ENCODE measurements at places on chromosomes 7 and 10.

GRCh38 chr10:7234109-7234508, 176.7 kb downstream of the SFMBT2 start:
- DNase-seq, result no peak

- DNase-seq, result no peak
Observed at GRCh38 chr7:155228894-155229293, 68.8 kb upstream of the INSIG1 start.

DNA sequence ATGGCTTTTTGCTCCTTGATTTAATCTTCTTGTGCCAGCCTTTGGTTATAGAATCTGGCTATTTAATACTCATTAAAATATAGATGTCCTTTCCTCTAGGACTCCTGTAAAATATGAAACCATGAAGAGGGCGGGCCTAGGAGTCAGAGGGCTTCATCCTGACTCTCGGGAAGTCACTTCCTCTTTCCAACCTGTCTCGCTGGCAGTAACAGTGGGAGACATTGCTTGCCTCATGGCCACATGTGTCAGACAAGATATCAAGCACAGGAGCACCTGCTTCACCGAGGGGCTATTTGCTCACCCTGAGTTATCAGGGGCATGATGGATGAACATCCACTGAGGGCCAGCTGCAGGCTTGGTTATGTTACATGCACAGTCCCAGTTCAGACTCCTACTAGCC, 31.0 kb downstream of the SLIT1 start:
- DNase-seq, result no peak

GRCh38 chr7:30815951-30816644, 44.9 kb downstream of the MINDY4 start:
- no peak for DNase-seq

- no peak for DNase-seq
Observed at GRCh38 chr7:130387628-130388403, 7.5 kb downstream of the CPA1 start.

DNA sequence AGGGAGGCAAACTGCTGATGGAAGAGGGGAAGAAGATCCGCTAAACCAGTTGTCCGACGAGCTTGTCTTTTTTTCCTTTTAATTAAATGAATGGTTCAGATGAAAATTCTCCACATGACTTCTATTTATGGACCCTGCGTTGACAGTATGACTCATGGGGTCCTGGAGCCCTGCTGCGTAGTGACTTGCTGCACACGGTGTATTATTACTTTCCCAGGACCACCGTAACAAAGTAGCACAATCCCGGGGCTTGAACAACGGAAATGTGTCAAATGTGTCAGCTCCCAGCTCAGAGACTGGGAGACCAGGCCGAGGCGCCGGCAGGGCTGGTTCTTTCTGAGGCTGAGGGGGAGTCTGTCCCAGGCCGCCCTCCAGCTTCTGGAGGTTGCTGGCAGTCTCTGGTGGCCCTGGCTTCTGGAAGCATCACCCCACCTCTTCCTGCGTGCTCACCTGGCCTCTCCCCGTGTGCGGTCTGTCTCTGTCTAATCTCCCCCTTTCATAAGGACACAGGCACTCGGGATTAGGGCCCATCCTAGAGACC, 33.8 kb upstream of the MNX1 start:
- DNase-seq, result no peak

DNA sequence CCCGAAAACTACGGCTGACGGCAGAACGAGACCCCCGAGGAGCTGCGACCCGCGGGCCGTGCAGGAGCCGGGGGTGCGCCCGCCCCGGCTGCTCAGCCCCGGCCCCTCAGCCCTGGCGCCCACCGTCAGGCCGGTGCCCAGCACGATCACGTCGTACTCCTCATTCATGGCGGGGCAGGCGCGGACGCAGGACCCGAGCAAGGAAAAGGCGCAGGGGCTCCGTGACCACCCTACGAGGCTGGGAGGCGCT, 218 bp downstream of the GDI2 start:
- DNase-seq, result no peak

DNA sequence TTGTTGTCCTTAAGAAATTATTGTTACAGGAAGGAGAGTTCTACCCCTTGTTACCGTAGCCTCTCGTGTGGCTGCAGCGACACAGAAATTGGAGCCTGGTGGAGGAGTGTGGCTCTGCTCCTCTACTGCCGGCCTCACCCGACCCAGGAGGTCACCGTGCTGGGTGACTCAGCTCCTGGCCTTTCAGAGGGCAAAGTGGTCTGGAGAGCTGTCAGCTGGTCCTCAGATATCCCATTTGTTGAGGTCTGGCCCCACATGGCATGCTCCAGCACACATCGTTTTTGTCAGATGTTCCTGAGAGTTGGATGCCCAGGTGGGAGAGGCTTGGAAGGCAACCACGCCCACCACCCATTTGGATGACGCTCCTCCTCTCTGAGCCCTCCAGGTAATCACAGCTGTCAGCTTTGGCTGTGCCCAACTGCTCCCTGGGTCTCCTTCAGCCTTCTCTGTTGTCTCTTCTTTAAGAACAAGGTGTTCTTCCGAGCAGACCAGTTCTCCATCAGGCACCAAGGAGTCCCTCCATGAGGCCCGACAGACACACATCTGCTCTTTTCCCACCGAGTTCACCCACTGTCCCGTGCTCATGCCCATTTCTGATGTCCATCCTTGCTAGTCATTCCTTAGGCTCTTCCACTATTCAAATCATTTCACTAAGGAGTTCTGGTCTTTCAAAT, 80.3 kb downstream of the RAMP3 start:
- DNase-seq, result no peak

- no peak for DNase-seq
Observed at GRCh38 chr10:85651497-85651882, 715.1 kb downstream of the GRID1 start.

- DNase-seq, result no peak
Observed at GRCh38 chr10:91048380-91048779, 127.5 kb upstream of the ANKRD1 start.

DNA sequence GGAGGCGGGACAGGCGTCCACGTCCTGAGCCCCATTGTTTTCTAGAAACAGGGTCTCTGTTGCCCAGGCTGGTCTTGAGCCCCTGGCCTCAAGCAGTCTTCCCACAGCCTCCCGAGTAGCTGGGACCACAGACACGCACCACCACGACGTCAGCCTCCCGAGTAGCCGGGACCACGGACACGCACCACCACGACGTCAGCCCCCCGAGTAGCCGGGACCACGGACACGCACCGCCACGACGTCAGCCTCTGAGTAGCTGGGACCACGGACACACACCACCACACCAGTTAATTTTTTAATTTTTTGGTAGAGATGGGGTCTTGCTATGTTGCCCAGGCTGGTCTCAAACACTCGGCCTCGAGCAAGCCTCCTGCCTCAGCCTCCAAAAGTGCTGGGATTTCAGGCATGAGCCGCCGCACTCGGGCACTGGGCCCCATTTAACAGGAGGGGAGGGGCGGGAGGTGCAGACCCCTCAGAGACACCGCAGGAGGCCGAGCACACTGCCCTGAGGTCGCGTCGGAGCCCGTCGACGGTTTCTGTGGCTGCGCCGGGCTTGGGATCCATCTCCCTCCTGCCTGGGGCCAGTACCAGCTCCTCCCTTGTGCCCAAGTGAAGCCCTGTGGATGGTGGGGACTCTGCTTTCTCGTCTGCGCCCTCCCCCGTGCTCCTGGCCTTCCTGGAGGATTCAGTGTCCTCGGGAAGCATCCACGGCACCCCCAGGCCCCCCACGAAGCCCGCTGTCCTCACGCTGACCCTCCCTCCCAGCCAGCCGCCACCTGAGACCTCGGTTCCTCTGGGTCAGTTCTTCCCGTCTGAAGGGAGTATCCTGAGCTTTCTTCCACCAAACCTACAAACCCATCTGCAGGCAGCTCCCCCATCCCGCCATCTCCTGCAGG, 13.0 kb downstream of the FAM20C start:
- DNase-seq, result no peak

DNA sequence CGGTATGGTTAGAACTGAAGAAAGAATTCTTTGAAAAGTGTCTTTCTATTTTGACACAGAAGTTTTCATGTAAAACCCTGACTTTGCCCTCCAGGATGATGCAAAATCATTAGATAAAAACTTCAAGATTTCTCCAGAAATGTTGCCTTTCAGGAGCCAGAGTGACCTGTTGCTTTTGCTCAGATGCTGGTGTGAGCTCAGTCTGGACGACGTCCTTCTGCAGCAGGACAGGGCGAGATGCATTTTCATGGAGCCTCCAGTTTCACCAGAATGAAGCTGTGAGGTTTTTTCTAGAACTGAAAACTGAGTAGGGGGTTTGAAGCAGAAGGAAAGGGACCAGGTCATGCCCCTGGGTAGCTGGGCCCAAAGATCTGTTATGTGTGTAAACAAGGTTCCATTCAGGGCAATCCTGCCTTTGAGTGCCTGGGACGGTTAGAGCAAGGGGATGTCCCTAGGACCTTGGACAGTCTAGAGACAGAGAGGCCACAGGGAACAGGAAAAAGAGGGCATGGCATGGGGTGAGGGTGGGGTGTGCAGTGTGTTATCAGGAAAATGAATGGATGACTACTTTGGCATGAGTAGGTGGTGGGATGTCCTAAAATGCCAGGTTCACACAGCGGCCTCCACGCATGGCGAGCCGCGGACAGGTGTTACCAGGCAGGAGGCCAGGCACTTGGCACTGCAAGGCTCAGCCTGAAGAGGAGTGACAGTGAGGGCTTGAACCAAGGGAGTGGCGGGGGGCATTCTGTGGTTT, 356.3 kb downstream of the CXCL12 start:
- DNase-seq, result no peak

- DNase-seq, result no peak
Observed at GRCh38 chr10:86291616-86292340, 74.8 kb downstream of the GRID1 start.

All from CD4-positive, alpha-beta T cell treated with Interferon gamma for 1 hour (primary cell).